ENCODE measurements at places on chromosomes 6 and 20.

GRCh38 chr6:157830354-157831017 lies 7.4 kb downstream of the SNX9 start:
- peak; percentile 16 for DNase-seq

DNA sequence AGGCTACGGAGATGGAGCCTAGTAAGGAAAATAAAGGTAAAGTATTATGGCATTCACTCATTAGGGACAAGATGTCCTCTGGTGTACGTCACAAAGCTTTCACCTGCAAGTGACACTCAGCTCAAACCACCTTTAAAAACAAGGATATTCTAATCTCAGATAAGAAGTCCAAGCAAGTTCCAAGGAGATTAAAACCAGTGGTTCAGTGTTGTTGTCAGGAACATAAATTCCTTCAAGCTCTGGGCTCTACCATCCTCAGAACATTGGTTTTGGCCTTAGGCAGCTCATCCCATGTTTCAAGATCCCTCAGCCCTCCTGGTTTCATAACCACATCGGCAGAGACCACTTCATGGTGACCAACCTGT lies 116.5 kb downstream of the LY86 start:
- DNase-seq, result no peak

DNA sequence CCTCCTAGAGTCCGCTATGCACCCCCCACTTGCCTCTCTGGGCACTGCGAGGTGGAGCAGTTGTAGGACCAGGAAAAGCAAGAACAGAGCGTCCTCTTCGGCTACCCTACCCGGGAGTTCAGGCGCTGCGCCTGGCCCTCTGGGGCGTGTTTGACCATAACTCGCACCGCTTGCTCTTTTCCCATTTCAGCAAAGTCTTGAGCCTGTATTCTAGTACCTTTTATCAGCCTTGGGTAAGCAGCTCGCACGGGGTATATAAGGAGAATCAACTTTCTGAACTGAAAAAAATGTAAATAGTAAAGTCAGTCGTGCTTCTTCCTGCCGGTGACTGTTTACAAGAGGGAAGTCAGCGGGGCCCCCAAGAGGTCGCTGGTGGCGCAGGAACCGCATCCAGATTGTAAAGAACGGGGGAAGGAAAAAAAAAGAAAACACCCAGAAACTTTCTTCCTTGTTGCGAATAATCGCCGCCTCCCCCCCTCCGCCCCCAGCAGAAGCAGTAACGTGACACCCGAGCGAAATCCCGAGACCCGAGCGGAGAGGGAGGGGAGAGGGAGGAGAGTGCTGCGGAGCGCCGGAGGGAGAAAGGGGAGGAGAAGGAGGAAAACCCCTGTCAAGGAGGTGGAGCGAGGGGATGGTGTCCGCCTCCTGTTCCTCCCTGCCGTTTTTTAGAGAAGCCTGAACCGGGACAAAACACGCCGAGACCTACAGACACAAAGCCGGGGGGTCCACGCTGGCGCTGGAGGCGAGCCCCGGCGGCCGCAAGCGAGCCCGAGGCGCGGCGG lies at the start of gene UST:
TSS of gene UST (plus strand) at position 668 of the 782 bp plus-strand sequence. CDS start 401 bp downstream, outside the sequence.
- peak; percentile 99 for DNase-seq

- DNase-seq, result peak; percentile 70
These were observed 162.2 kb downstream of the NKAIN2 start for GRCh38 chr6:123965894-123966293.

DNA sequence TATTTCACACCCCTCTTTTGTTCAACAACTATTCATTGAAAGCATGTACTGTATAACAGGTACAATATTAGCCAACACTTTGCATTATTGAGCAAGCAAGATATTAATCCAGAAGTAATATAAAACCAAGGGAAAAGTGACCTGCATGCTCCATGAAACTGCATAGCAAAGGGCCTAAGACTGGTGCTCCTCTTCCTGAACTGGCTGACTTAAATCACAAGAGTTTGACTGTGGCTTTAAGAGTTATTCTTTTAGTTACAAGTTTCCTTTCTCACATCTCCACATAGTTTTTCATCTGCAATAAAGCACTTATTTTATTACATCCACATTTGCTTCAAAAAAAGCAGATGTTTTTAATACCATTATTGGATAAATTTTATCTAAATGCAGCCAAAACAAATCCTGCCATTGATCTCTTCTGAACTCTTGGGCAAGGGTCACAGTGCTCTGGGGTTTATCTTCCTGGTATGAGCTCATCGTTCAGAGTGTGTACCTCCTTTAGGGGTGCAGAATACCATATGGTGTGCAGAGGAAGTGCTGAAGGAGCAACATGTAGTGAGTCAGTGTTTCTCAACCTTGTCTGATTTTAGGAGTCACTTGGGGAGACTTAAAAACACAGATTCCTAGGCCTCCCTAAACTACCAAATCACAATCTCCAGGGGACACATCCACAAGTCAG lies 1225.9 kb upstream of the MAP3K7 start:
- DNase-seq, result peak; percentile 92

GRCh38 chr6:31907158-31907813 lies 5.4 kb upstream of the ZBTB12 start:
- DNase-seq, result no peak

All from muscle of leg (tissue), 16 donors.